ENCODE measurements at places on chromosomes 2 and 18. TPM values are rescaled to one million over a fixed set of nuclear protein-coding genes. Genes with fewer than 3 reads are reported as not detected.

The SERPINB11 gene
- not detected for total RNA-seq

The CYTIP gene
- total RNA-seq, result 0.64 TPM

The CFAP221 gene
- total RNA-seq, result not detected

The CHRNG gene
- not detected for total RNA-seq

- H3K4me1 ChIP-seq, result peaks cover 47% of the 10 kb centered on the region
- no peak for DNase-seq
- no peaks in the 10 kb centered on the region for H3K27me3 ChIP-seq
- H3K4me3 ChIP-seq, result no peak overlapping the region
- H3K27ac ChIP-seq, result no peak overlapping the region
Observed at GRCh38 chr2:191686729-191687128, 8.8 kb downstream of the NABP1 start.

GRCh38 chr2:12948231-12948960 is 231.7 kb downstream of the TRIB2 start:
- no peak overlapping the region for H3K27ac ChIP-seq
- no peak for DNase-seq
- H3K36me3 ChIP-seq, result no peaks in the 10 kb centered on the region
- H3K4me3 ChIP-seq, result no peak overlapping the region
- H3K4me1 ChIP-seq, result peaks cover 48% of the 10 kb centered on the region
- H3K27me3 ChIP-seq, result no peaks in the 10 kb centered on the region

GRCh38 chr2:200177971-200178911 is 128.3 kb upstream of the SPATS2L start:
- no peaks in the 10 kb centered on the region for H3K27me3 ChIP-seq
- peaks cover 24% of the 10 kb centered on the region for H3K4me1 ChIP-seq
- DNase-seq, result no peak

- H3K36me3 ChIP-seq, result no peaks in the 10 kb centered on the region
- no peak for DNase-seq
- no peak overlapping the region for H3K27ac ChIP-seq
- H3K4me1 ChIP-seq, result no peaks in the 10 kb centered on the region
- H3K4me3 ChIP-seq, result no peak overlapping the region
Observed at GRCh38 chr18:75304678-75305557, 94.3 kb downstream of the TSHZ1 start.

DNA sequence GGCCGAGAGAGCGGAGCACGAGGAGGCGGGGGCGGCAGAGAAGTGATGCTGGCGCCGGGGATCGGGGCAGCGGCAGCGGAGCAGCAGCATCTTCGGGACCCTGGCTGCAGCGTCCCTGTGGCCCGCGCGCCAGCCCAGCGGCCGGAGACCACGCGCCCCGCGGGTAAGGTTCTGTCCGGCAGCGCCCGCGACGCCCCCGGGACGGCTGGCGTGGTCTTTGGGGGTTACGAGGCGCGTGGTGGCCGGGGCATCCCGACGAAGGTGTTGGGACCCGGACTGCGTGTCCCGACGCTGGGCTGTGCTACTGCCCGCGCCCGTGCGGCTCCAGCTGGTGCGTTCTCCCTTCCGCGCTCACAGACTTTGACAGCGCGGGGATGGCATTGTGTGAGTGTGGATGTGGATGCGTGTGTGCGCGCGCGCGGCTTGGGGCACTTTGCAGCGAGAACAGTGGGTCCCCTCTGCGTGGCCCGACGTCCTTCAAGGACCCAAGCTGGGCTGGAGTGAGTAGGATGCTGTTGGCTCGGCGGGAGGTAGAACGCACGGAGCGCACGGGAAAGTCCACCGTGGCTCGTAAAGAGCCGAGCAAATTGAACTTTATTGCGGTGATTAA is 405.0 kb downstream of the XIRP2 start:
- peak overlapping the region; percentile 10 for H3K27ac ChIP-seq
- no peak for DNase-seq
- no peaks in the 10 kb centered on the region for H3K36me3 ChIP-seq
- H3K27me3 ChIP-seq, result peaks cover 44% of the 10 kb centered on the region
- peaks cover 16% of the 10 kb centered on the region for H3K4me1 ChIP-seq

All from osteocyte (in vitro differentiated cells).